ENCODE measurements at places on chromosomes 3 and 15.
A peak's percentile ranks its signal among the peaks of the same experiment; 100 is the strongest.

GRCh38 chr3:81846988-81847387 is 85.5 kb upstream of the GBE1 start:
- no peak for DNase-seq

DNA sequence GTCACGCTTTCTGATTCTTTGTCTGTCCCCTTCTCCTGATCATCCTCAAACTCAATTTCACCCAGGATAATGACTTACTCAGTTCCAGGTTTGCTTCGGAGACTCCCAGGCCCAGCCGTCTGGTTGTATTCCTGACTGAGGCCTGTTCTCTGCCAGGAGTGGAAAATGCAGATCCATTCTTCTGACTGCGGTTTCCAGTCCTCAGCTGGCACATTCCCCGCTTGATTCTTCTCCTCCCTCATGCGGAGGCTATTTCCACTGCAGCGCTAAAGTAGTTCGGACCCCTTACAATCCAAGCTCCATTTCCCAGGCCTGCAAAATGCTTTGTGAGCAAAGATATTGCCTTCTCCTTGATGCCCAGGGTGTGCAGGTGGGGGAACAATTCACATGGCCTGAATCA is 47.2 kb upstream of the GALNT15 start:
- DNase-seq, result no peak

GRCh38 chr3:118987477-118987876 is 47.2 kb downstream of the IGSF11 start:
- peak; percentile 2 for DNase-seq

- no peak for DNase-seq
Measured at GRCh38 chr3:112736805-112737566, 96.0 kb upstream of the CCDC80 start.

- DNase-seq, result peak; percentile 34
Measured at GRCh38 chr3:188554404-188554803, 400.4 kb downstream of the LPP start.

DNA sequence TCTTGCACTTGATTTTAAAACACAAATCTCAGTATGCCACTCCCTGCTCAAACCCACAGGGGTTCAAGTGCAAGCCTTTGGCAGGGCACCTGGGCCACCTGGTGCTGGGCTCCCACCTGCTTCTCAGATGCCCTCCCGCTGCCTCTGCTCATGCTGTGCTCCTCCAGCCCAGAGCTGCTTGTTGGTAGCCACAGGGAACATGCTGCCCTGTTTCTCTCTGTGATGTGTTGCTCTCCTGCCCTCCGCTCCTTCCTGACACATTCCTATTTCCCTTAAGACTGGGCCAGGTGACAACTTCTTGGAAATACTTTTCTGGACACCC is 27.1 kb upstream of the KY start:
- no peak for DNase-seq

DNA sequence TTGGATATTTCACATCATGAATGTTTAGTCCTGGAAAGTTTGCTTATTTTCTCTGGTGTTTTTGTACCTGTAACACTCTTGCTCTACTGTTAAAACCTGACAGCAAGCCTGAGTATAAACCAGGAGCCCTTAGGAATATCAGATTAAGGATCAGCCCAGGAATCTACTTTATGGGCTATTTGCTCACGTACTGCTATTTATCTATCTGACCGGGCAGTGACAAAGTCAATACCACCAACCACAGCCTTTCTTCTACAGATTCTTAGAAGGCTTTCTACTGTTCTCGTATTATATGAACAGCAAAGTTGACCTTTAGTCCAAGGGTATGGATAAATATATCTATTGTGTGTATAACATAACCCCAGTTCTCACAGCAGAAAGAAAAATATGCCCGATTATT is 521.2 kb downstream of the RBMS3 start:
- DNase-seq, result no peak

- DNase-seq, result no peak
Measured at GRCh38 chr3:151732861-151733260, 866 bp upstream of the AADACL2 start.

DNA sequence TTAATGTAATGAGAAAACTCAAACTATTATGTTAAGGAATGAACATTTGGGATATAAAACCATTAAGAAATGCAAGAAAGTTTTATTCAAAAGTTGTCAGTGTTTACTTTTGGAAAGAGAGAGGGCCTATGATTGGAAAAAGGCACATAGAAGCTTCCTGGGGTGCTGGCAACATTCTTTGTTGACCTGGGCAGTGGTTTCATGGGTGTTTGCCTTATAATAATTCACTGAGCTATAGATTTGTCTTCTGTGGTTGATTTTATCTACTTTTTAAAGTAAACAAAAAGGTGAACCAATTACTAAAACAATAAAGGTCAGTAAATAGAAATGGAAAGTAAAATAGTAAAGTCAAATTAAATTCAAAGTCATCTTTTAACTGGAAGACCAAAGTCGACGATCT is 308.8 kb downstream of the NEK10 start:
- no peak for DNase-seq

DNA sequence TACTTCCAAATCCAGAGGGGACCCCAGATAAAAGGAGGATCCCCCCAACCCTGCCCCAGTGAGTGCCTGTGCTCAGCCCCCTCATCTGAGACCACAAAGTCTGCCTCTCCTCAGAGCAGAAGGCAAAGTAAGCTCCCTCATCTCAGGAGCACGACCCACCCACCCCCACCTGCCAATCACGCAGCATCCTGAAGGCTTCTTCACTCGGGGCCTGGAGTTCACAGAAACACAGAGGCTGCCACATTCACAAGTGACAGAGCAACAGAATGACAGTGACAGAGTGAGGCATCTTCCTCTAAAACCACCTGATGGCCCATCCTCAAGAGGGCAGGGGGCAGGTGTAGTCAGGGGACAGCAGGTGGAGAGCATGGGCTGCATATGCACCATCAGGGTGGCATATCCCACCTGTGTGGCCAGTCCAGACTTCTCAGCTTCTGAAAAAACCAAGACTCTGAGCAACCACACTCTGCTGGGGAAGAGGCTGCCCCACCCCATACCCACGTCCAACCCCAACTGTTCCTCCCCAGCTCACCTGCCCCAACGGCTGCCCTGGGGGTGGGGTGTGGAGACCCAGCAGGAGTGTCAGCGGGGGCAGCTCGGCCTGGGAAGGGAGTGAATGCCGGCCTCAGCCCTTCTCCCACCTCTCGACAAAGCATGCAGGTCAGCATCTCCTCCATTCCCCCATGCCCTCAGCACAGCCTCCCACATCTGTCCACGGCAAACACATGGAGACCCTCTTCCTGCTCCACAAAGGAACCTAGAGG is 19.3 kb downstream of the ADCY5 start:
- DNase-seq, result no peak

DNA sequence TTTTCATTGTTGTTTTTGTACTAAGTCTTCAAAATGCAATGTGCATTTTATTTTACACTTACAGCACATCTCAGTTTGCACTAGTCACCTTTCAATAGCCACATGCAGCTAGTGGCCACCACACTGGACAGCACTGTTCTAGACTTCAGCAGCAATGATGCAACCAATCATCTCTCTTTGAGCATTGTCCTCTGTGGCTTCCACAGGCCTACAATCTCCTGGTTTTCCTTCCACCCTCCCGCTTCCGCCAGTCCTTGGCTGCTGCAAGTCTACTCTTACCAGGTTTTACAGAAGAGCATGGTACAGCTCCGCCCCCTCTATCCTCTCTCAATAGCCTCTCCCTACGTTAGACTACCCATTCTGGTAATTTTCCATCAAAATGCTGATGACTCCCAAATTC is 25.1 kb upstream of the FSIP1 start:
- DNase-seq, result no peak

- peak; percentile 62 for DNase-seq
Measured at GRCh38 chr3:194265505-194265892, 85.6 kb downstream of the CPN2 start.

- DNase-seq, result no peak
Measured at GRCh38 chr3:177065285-177066033, 131.8 kb downstream of the TBL1XR1 start.

GRCh38 chr15:98121957-98122356 is 161.5 kb downstream of the ARRDC4 start:
- no peak for DNase-seq

- DNase-seq, result no peak
Measured at GRCh38 chr15:57732526-57733331, 26.2 kb downstream of the POLR2M start.

GRCh38 chr15:75732177-75732808 is 19.6 kb upstream of the CSPG4 start:
- DNase-seq, result no peak

DNA sequence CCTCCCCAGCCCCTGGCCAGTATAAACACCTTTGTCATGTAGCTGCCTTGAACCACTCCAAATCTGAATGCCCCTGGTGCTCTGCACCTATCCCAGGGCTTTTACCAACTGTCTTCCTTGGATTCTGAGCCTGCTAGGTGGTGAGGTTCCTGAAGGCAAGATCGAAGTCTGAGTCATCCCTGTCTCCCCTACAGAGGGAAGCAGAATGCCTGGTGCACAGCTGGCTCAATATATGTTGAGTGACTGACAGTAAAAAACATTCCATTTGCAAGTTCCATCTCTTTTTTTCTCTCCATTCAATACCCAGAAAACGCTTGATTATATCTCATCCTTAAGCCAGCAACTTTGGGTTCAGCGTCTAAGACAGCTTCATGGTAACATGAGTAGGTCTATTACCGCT is 24.7 kb downstream of the SLC24A1 start:
- no peak for DNase-seq

DNA sequence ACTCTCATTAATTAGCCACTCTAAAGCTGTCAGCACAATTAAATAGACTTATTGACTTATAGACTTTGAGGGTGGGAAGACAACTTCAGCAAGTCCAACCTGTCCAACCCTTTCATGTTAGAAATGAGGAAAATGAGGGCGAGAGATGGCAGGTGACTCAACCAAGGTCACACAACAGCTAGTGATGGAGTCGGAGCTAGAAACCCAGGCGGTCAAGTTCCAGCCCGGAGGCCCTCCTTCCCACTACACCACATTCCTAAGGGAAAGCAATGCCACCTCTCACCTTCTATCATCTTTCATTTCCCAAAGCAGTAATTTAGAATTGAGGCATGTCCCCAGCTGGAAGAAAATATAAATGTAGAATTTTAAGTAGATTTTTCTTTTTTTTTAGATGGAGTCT is 28.7 kb downstream of the SEMA5B start:
- DNase-seq, result no peak

DNA sequence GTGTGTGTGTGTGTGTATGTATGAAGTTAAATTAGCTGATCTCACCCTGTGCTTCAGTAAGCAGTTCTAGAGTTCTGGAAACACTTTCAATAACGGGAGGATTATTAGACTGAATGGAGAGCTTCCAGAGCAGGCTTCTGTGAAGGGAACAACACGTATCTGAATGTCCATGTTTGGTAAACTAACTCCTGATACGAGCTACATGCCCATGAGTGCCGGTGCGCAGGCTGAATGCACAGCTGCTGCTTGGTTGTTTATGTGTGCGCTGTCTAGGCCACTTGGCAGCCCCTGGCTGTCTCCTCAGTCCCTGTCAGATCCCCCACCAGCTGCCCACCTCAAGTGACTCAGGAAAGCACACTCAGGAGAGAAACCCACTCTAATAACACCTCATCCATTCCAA is 137.0 kb downstream of the EPHB1 start:
- no peak for DNase-seq

DNA sequence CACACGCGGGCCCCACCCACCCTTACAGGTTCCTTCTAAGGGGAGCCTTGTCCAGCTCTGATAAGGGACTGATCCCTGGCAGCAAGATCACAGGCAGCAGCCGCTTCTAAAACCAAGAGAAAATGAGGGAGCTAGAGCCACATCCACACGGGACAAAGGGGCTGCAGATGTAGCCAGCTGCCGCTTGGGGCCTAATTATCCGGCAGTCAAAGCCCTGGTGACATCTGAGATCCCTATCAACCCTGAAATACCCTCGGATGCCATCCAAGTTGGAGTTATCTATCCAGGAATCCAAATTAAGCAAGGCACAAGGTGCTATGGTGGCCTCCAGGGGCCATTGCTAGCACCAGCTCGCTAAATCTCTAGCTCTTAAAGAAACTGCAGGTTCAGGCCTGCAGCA is 248.3 kb downstream of the VPS13C start:
- no peak for DNase-seq

GRCh38 chr15:68829068-68829467 is 8.4 kb upstream of the ANP32A start:
- no peak for DNase-seq

DNA sequence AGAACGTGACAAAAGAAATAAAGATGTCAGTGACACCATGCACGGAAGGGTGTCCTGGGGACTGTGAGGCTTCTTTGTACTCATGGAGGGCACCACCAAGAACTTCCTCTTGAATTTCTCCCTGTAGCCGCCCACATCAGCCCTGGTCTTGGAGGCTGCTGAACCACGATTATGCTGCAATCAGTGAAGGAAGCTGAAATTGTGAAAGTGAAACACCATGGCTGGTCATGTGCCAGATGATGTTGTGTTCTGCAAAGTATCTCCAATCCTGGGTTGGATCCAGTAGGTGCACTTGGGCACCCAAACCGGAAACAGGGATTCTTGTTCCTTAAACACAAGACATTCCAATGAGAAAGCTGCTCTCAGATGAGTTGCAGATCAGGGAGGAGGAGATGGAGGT is 104.4 kb upstream of the GOLGA6L6 start:
- DNase-seq, result no peak

GRCh38 chr15:62879770-62880169 is 162.8 kb upstream of the TPM1 start:
- DNase-seq, result no peak

GRCh38 chr3:72590732-72591221 is 257.5 kb downstream of the SHQ1 start:
- DNase-seq, result no peak

- DNase-seq, result peak; percentile 78
Measured at GRCh38 chr15:96327155-96327741, 3.3 kb upstream of the NR2F2 start.

GRCh38 chr3:55097441-55097840 is 169.6 kb upstream of the LRTM1 start:
- peak; percentile 46 for DNase-seq

- DNase-seq, result peak; percentile 29
Measured at GRCh38 chr3:167887096-167887495, 151.6 kb downstream of the SERPINI1 start.

Measured in AG09309 (cell line).